Stimulated activated CD4-positive, alpha-beta T cell treated with anti-CD3 and anti-CD28 coated beads, Interleukin-15, amount 100 ng/mL, for 1 hour (primary cell): ENCODE measurements at places on chromosomes 12 and 14.

- DNase-seq = no peak
These were observed 218.1 kb downstream of the MSRB3 start for GRCh38 chr12:65496617-65497016.

GRCh38 chr12:120693848-120694247 lies 6.9 kb downstream of the MLEC start:
- DNase-seq = no peak

DNA sequence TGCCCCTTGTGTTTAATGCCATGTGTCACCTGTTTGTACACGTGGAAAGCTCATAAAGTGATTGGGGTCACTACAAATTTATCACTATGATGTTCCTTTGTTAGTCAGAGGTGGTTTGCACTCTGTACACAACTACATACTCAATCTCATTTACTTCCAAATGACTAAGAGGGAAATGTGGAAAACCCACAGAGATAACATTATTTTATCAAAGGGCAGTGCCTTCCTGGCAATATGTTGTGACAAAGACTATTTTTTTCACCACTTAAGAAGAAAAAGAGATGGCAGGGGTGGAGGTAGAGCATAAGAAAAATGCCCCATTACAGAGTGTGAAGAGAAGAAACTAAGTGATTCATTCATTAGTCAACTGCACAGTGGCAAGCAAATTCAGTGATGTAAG lies 1064.1 kb upstream of the FLRT2 start:
- DNase-seq = no peak

GRCh38 chr14:55807053-55807880 lies 227.3 kb downstream of the KTN1 start:
- no peak for DNase-seq

DNA sequence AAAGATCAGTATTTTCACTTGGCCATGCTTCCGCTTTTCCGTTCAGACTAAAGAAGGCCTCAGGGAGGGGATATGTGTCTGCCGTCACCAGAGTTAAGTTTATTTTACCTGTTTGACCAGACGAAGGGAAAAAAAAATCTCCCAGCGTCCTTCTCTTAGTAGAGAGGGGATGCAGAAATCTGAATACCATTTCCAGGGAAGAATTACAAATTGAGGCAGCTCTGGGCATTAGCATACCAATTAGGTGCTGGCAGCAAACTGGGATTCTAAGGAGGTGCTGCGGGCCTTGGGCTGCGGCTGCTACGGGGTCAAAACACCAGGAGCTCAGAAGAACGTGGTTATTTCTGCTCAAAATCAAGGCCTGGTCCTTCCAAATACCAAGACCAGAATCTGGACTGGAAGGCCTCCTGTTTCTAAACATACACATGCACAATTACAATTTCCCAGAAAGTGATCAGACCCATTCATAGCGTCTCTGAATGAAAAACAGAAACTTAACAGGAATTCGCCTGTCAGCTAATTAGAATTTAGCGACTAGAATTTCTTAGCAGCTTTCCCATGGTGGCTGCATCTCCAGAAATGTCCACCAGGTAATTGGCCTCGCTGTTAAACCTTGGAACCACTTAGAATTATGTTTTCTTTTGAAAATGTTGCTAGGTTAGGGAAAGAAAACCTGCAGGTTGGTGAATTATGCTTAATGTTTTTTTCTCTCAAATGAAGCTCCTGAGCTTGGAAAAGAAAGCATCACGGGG lies 617.0 kb downstream of the VRK1 start:
- DNase-seq = no peak

DNA sequence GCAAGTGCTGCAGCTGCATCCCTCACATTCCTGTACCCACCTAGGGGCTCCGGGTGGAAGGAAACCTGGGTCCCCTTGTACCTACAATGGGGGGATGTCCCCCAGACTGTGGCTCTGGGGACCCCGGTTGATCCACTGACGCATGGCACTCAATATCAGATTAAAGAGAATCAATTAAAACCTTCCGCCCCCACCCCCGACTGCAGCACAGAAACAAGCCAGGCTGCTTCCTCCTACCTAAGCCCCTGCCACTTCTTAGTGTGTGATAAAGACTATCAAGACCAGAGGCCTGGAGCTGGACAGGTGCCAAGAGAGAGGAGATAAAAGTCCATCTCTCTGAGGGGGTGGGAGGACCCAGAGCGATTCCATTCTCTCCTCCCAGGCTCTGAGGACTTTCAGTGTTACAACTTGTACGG lies 28.2 kb upstream of the RPLP0 start:
- DNase-seq = no peak

GRCh38 chr12:32918890-32919801 lies 22.6 kb upstream of the PKP2 start:
- no peak for DNase-seq

DNA sequence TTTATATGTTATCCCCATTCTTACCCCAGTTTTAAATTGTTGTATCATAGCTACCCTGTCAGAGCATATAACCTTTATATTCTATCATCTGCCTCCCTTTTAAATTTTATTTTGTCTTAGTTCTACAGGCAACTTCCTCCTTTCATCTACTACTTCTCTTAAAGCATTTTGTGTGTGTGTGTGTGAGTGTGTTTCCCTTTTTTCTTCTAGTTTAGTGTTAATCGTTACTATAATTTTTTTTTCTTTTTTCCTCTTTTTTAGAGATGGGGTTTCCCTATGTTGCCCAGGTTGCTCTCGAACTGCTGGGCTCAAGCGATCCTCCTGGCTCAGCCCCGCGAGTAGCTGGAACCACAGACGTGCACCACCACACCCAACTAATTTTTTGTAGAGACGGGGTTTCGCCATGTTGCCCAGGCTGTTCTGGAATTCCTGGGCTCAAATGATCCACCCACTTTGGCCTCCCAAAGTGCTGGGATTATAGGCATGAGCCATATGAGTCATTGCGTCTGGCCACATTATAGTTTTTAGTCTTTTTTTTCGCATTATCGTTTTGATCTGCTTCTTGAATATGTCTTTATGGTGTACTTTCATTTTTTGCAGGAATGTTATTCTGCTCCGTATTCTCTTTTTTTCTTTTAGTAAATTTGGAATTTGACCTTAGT lies 33.1 kb upstream of the FBXO34 start:
- no peak for DNase-seq

DNA sequence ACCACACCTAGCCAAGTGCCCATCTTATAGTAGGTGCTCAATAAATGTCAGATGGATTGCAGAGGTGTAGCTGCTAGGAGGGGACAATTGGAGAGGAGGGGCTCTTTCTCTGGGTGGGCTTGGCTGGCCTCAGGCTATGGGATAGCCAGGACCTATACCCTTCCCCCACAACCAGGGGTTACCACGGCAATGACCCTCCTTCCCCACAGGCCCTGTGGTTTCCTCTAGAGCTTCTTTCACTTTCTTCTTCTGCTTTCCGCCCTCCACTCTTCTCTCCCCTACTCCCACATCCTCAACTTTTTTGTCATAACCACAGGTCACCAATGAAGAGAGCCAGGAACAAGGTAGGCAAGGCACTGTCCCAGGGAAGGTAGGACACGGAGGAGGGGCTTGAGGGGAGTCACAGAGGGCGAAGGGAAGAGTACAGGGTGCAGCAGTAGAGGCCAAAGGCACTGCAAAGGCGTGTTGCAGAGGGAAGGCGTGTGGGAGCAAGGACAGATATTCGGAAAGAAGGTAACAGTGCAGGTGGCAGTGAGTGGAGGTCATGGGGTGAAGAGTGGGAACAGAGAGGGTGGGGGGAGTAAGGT lies 1.9 kb upstream of the ITGB7 start:
- no peak for DNase-seq

DNA sequence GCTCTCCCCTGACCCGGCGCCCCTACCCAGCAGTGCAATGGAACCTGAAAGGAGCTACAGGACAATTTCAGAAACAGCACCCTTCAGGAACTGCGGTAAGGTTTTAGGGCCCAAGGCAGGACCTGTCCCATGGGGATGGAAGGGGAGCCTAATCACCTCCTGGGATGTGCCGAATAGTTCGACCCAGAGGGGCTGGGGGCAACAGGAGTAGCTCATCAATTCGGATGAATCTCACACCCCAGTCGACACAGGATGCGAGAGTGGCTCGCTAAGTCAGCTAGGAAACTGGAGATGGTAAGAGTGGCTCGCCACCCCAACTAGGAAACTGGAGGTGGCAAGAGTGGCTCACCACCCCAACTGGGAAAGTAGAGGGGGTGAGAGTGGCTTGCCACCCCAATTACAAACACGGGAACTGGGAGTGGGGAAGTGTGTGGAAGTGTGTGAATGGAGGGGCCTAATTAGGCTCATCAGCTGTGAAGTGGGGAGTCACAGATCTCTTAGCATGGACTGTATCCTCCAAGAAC lies 57.1 kb downstream of the DHRS2 start:
- DNase-seq = no peak

- no peak for DNase-seq
These were observed 26.7 kb downstream of the DNM1L start for GRCh38 chr12:32705783-32706182.

- DNase-seq = no peak
These were observed 98.5 kb upstream of the TMPO start for GRCh38 chr12:98416845-98417244.

DNA sequence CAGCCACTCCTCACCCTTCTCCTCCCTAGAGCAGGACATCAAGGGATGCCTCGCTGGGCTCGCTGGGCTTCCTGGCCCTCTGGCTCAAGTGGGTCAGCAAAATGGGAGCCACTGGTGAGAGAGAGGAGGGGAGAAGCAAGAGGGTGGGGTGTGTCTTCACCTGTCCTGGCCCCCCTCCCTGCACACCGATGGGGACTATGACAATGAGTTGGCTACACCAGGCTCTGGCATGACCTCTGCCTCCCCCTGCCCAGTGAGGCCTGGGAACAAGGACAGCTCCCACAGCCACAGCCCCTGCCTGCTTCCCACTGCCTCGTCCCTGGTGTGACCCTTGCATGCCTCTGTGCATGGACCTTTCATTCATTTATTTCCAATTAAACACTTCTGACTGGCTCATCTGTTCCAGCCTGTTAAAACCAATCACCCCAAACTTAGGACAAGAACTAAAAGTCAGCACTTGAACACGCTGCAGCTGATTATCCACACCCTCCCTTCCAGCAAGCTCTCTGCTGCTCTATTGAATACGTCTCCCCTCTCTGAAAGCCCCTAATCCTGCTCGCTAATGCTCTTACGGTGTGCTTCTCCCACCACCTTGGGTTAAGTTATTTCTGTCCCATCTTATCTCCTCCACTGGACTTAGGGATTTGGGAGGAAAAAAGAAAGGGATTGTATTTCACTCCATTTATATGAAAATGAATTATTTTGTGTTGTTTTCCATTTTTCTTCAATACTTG lies 5.8 kb upstream of the PPP2R5C start:
- DNase-seq = no peak

- DNase-seq = no peak
These were observed 15.6 kb downstream of the TRMT61A start for GRCh38 chr14:103544388-103545218.

- no peak for DNase-seq
These were observed 80.0 kb downstream of the NTF3 start for GRCh38 chr12:5511644-5512600.

- DNase-seq = no peak
These were observed 20.6 kb upstream of the SNRPF start for GRCh38 chr12:95838125-95838524.

DNA sequence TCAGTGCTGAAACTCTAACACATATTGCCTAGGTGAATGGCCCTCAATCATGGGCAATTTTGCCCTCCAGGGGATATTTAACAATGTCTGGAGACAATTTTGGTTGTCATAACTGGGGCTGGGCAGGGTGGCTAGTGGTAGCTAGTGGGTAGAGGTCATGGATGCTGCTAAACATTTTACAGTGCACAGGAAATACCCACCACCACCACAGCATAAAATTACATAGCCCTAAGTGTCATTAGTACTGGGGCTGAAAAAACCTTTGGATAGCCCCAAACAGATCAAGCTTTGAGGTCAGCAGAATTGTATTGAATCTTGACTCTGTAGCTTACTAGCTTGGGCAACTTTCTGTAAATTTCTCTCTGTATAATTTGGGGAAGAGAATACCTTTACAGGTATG lies 758.0 kb downstream of the BCL11B start:
- no peak for DNase-seq

DNA sequence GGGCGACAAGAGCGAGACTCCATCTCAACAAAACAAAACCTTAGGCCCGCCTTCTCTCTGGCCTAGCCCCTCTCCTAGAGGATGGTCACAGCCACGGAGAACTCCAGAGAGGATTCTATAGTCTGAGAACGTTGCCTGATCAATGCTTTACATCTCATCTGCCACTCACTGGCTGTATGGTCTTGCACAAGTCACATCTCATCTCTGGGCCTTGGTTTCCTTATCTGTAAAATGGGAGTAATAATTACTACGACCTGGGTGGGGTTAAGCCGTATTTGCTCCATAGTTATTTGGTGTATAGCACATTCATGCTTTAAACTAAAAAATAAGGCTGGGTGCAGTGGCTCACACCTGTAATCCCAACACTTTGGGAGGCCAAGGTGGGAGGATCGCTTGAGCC lies 8.5 kb downstream of the TRPV4 start:
- DNase-seq = no peak

- DNase-seq = no peak
These were observed 7.9 kb upstream of the OR10G2 start for GRCh38 chr14:21642683-21643082.

DNA sequence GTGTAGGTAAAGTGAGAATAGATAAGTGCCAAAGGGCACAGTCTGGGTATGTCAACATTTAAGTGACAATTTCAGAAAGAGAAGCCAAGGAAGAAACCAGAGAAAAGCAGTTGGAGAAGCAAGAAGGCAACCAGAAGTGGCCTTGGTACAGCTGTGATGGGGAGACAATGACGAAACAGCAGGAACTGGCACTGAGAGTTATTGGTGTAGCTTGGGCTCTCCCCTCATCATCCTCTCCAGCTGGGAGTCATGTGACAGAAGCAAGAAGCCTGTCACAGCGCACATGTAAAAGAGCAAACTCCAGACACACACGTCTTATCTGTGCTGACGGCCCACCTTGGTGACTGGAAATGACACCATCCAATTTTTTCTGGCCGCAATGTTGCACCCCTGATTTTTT lies 203.3 kb upstream of the NUDT4 start:
- no peak for DNase-seq

DNA sequence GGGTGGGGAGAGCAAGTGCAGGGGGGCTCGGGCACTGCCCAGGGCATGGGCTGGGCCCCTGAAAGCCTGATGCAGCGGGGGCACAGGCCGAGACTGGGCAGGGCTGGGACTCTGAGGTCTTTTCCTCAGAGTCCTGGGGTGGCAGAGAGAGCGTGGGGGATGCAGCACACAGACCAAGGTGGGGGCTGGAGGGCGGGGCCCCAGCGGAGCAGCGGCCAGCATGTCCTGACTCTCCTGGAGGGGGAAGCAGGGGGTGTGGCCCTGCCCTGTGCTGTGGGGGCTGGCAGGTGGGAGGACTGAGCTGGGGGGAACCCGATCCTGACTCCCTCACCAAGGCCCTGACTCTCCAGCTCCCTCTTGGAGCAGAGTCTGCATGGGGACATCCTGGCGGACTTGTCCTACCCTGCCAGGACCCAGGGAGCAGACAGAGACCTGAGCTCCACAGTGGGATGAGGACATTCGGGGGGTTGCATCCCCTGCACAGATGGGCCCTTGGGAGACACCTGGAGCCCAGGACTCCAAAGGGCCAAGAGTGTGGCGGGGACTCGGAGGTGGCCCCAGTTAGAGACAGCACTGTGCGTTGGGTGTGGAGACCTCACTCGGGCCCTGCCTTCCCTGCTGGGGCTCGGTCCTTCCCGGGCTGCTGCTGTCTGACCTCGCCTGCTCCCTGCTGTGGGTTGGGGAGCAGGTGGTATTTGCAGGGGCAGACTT lies 326.1 kb downstream of the TMEM121 start:
- no peak for DNase-seq

GRCh38 chr14:74176400-74176793 lies 62.9 kb upstream of the VSX2 start:
- DNase-seq = no peak
